Vein endothelial cell (primary cell): ENCODE measurements at places on chromosomes 12 and 14. TPM values are rescaled to one million over a fixed set of nuclear protein-coding genes. Genes with fewer than 3 reads are reported as not detected.

The KLRK1 gene
- not detected in 2 replicates for total RNA-seq

The PPP1R36 gene
- 0.65 and 0.67 TPM in 2 replicates for total RNA-seq

The AQP6 gene
- total RNA-seq, result not detected in 2 replicates

The FOXG1 gene
- total RNA-seq, result not detected in 2 replicates

The CISTR gene
- not detected in 2 replicates for total RNA-seq

The TSPAN11 gene
- total RNA-seq, result 7.2 and 16.5 TPM in 2 replicates

The LAG3 gene
- total RNA-seq, result 0.10 and 0.33 TPM in 2 replicates

The MFAP5 gene
- total RNA-seq, result 0.33 TPM in 1 of 2 replicates, not detected in the other

The ARMH4 gene
- 1.3 and 1.6 TPM in 2 replicates for total RNA-seq

The CBLN3 gene
- 1.2 and 1.3 TPM in 2 replicates for total RNA-seq

The KCNC2 gene
- total RNA-seq, result not detected in 2 replicates

The NEUROD4 gene
- total RNA-seq, result not detected in 2 replicates

The CDKN1B gene
- total RNA-seq, result 32.9 and 52.9 TPM in 2 replicates

The TMPRSS12 gene
- total RNA-seq, result not detected in 2 replicates
